Stimulated activated CD4-positive, alpha-beta T cell treated with anti-CD3 and anti-CD28 coated beads, Interleukin-1b, Interleukin-23, amount 100 ng/mL, for 1 hour (primary cell): ENCODE measurements at places on chromosomes 7 and 10.

- no peak for DNase-seq
Observed at GRCh38 chr7:22287412-22287811, 69.5 kb downstream of the RAPGEF5 start.

GRCh38 chr7:48245751-48246472 lies 74.7 kb downstream of the ABCA13 start:
- no peak for DNase-seq

DNA sequence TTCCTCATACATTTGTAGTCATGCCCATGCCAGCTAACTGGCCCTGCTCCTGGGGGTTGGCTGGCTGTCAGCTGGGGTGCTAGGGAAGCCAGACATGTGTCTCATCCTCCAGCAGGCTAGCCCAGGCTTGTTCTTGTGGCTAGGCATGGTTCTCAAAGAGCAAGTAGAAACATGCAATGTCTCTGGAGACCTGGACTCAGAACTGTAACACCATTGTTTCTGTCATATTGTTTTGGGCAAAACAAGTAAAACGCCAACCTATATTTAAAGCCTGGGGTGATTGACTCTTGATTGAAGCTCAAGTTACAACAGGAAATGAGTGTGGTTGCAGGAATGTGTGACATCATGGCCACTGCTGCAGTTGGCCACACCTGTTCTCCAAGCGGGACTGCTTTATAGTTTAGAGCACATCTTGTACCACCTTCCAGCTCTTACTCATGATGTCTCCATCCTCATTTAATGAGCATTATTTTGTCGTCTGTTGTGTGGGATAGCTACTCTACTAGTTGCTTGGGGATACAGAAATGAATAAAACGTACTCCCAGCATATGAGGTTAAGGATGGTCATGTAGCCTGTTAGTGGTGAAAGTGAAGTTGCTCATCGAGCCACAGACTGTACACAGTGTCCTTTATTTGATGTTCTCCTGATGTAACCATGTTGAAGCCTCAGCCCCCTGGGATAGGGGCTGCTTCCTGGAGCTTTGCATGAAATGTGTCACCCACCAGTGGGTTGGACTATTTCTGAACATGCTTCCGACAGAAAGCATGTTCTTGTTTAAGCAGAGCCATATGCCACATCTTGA lies 168.4 kb downstream of the SORCS3 start:
- DNase-seq = no peak

- DNase-seq = no peak
Observed at GRCh38 chr10:91410638-91411371, 661 bp downstream of the HECTD2 start.

- no peak for DNase-seq
Observed at GRCh38 chr7:5462216-5462615, 38.6 kb upstream of the TNRC18 start.

- no peak for DNase-seq
Observed at GRCh38 chr7:133070562-133070961, 11.3 kb downstream of the CHCHD3 start.

DNA sequence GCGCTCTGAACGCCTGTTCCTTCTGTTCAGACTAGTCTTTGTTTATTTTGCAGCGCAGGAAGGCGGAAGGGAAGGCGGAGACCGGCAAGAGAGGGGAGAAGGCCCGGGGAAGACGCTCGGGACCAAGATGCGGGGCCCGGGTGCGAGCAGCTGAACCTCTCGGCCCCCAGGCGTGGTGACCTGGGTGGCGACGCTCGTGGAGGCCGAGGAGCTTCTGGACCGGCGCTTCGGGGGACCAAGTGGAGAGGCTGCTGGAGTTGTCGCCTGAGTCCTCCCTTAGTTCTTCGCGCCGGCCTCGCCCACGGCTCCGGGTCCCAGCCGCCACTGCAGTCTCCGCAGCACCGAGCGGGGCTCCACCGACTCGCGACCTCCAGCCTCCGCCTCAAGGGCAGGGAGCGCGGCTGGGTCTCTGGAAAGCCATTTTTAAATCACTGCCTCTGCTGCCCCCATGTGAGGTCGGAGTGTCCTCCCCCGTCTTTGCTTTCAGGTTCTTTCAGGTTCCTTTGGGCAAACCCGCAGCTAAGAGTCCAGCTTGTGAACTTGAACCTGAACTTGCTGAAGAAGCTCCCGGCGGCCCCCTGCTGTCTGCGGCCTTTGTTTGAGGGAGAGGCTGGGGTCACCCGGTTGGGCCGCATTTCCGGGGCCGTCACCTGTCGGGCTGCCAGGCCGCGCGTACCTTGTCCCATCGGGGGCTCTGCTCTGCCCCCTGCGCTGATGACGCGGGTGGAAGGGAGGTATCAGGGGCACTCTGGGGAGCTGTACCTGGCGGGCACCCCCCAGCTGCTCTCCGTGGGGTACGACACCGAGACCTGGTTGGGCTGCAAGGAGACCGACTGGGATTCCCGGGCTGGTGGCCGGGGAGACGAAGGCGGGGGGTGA lies 136.0 kb downstream of the KIF20B start:
- DNase-seq = no peak

DNA sequence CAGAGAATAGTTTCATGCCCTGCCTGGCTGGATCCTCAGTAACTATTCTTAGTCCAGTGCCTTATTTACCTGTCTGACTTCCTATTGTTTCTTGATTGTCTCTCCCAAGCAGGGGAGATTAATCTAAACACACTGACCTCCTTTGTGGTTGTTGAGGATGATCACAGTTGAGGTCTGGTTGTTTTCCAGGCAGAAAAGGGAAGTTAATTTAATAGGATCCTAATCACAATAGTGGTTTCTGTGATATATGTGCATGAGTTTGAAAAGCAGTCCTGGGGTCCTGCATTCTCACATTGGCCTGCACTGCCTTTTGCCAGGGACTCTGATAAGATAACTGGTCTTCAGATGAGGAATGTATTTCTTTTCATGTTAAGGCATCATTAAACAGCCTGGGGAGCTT lies 130.1 kb downstream of the SND1 start:
- no peak for DNase-seq

DNA sequence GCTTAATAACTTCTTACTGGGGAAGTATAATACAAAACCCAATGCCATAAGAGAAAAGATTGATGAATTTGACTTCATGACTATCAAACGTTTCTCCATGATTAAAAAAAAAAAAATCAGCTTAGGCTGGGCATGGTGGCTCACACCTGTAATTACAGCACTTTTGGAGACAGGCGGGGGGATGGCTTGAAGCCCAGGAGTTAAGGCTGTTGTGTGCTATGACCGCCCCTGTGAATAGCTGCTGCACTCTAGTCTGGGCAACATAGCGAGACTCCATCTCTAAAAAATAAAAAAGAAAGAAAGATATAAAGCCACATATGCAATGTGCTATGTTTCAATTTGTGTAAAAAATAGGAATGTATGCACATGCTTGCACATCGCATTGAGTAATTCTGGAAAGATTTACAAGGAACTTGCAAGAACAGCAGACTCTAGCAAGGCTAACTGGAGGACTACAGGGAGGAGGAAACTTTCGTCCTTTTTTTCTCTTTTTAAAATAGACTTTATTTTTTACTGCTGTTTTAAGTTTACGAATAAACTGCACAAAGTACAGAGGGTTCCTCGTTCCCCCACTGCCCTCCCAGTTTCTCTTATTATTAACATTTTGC lies 10.3 kb upstream of the RARRES2 start:
- no peak for DNase-seq

- no peak for DNase-seq
Observed at GRCh38 chr10:71973777-71974488, 9.7 kb downstream of the CHST3 start.

GRCh38 chr10:44334621-44335184 lies 50.2 kb downstream of the CXCL12 start:
- DNase-seq = no peak
